WTC11 (cell line): ENCODE measurements at places on chromosomes 1 and 21.

- H3K27me3 ChIP-seq, result peaks cover 38% of the 10 kb centered on the region
- H3K36me3 ChIP-seq, result no peaks in the 10 kb centered on the region
- peaks cover 38% of the 10 kb centered on the region for H3K4me1 ChIP-seq
- H3K4me3 ChIP-seq, result peak overlapping the region; percentile 83
- H3K27ac ChIP-seq, result no peak overlapping the region; the same call in 1 of the 2 replicates
- DNase-seq, result no peak
Measured at GRCh38 chr1:26358411-26359384, 4.8 kb upstream of the CRYBG2 start.

DNA sequence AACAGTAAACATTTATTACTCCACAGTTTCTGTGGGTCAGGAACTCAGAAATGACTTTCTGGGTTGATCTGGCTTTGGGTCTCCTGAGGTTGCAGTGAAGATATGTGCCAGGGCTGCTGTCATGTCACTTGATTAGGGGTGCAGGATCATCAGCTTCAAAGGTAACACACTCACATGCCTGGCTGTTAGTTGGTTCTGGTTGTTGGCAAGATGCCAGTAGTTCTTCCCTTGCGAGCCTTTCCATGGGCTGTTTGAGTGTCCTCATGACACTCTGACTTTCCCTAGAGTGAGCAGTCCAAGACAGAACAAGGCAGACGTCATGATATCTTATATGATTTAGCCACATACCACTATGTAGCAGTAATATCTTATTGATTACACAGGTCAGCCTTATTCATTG lies 1.8 kb downstream of the SWT1 start:
- H3K4me1 ChIP-seq, result peaks cover 16% of the 10 kb centered on the region
- DNase-seq, result no peak

DNA sequence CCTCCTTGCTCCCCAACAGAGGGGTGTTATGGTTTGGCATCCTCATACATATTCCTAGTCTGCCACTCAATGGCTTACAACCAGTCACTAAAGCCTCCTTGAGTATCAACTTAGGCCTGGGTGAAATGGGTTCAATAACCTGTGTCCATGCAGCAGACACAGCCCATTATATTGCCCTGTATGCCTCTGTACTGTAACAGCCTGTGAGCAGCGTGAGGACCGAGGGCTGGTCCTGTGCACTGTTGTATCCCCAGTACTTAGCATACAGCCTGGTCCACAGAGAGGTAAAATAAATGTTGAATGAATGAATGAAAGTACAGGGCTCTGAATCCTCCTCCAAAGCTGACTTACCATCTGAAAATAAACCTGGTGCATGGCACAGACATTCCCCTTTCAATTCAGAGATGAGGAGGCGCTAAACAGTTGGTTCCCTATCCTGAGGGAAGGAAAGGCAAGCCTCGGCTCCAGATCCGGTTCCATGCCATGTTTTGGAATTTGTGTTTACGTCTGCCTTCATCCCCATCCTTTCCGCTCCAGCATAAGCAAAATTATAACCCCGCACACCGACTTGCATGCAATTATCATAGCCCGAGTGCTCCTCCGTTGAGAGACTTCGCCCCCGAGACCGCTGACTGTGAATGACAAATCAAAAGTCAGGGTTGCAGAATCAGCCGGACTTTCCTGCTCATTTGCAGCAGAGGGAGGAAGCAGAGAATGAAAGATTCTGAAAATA lies 45.0 kb upstream of the DNAJC6 start:
- H3K27me3 ChIP-seq, result peaks cover 12% of the 10 kb centered on the region
- H3K36me3 ChIP-seq, result no peaks in the 10 kb centered on the region
- H3K4me1 ChIP-seq, result peaks cover 39% of the 10 kb centered on the region
- H3K4me3 ChIP-seq, result peak overlapping the region; percentile 93
- peak; percentile 66 for DNase-seq

DNA sequence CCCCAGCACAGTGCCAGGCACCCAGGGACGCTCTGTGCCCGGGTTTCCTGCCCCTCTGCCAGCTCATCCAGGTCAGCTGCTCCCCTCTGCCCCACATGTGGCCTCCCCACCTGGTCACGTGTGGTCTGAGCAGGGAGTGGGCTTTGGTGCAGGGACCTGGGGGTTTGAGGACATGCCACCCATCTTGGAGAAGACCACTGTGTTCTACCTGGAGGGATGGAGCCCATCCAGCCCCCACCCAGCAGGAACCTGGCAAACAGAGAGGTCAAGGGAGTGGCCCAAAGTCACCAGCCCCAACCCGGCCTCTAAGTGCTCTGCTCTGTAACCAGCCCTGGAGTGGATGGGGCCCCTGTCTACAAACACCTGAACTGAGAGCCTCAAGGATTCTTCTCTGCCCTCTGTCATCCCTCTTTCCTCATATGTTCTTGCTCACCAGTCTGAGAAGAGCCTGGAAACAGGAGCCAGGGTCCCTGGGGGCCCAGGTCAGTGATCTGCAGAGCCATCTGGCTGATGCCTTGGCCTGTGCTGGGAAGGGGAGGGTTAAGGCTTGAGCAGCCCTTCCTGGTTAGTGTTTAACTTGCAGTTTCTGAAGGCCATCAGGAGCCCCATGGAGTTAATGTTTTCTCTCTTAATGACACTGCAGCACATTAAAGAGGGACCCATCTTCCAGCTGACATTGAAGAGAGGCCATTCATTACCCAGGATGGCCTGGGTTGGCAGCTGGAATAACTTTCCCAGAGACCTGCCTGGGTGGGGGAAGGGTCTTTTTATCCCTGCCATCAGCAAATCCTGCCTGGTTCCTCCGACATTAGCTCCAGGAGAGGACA lies 235.4 kb downstream of the PTPRU start:
- H3K4me3 ChIP-seq, result no peak overlapping the region
- peaks cover 2% of the 10 kb centered on the region; the same call in 1 of the 2 replicates for H3K27me3 ChIP-seq
- no peak overlapping the region for H3K27ac ChIP-seq
- H3K4me1 ChIP-seq, result peaks cover 36% of the 10 kb centered on the region
- H3K36me3 ChIP-seq, result peaks cover under 1% of the 10 kb centered on the region; the same call in 1 of the 2 replicates

GRCh38 chr21:17858747-17859146 lies 39.6 kb upstream of the C21orf91 start:
- H3K27ac ChIP-seq, result no peak overlapping the region
- H3K4me3 ChIP-seq, result no peak overlapping the region
- H3K27me3 ChIP-seq, result no peaks in the 10 kb centered on the region; the same call in 1 of the 2 replicates
- H3K4me1 ChIP-seq, result peaks cover 21% of the 10 kb centered on the region
- no peak for DNase-seq

GRCh38 chr1:160285506-160285905 lies 573 bp upstream of the PEX19 start:
- H3K36me3 ChIP-seq, result peaks cover 42% of the 10 kb centered on the region
- H3K27me3 ChIP-seq, result no peaks in the 10 kb centered on the region
- H3K4me1 ChIP-seq, result peaks cover 22% of the 10 kb centered on the region
- peak overlapping the region; percentile 91 for H3K4me3 ChIP-seq
- DNase-seq, result no peak

DNA sequence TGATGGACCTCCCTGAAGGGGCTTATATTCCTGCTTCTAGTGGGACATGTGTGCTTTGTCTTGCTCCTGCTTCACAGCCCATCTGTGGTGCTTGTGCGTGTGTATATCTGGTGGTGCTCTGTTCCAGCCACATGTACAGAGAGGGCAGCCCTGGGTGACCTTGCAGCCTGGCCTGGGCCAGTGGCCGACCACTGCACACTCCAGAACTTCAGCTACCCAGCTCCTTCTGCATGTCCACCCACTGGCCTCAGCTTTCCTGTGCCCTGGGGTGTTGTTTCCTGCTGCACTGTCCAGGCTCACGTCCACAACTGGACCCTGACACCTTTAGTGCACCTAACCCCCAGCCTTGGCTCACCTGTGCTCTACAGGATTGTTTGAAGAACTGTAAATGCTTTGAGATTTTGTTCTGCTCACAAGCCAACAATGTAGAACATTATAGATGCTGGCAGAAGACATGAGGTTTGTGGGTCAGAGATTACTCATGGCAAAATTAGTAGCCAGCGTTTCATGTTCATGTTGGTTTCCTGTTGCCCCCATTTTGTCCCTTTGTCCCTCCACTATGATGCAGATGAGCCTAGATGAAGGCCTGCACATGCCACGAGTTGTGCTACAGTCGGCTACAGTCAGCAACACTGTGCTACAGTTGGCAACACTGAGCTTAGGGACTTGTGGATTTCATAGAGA lies 5.3 kb upstream of the S100B start:
- peaks cover 4% of the 10 kb centered on the region for H3K4me1 ChIP-seq
- H3K27ac ChIP-seq, result no peak overlapping the region
- H3K4me3 ChIP-seq, result no peak overlapping the region
- DNase-seq, result no peak
- no peaks in the 10 kb centered on the region; the same call in 1 of the 2 replicates for H3K36me3 ChIP-seq
- peaks cover 6% of the 10 kb centered on the region for H3K27me3 ChIP-seq

GRCh38 chr1:28119556-28119955 lies 31.1 kb upstream of the EYA3 start:
- H3K27me3 ChIP-seq, result peaks cover 2% of the 10 kb centered on the region; the same call in 1 of the 2 replicates
- no peak overlapping the region for H3K4me3 ChIP-seq
- no peaks in the 10 kb centered on the region for H3K36me3 ChIP-seq
- no peak overlapping the region for H3K27ac ChIP-seq
- no peak for DNase-seq

GRCh38 chr1:84756455-84757082 lies 66.3 kb upstream of the SSX2IP start:
- H3K4me3 ChIP-seq, result peak overlapping the region; percentile 16
- peaks cover 48% of the 10 kb centered on the region for H3K4me1 ChIP-seq
- H3K27me3 ChIP-seq, result no peaks in the 10 kb centered on the region; the same call in 1 of the 2 replicates
- DNase-seq, result no peak
- H3K36me3 ChIP-seq, result no peaks in the 10 kb centered on the region
- peak overlapping the region; percentile 28; the same call in 1 of the 2 replicates for H3K27ac ChIP-seq

- DNase-seq, result no peak
- no peak overlapping the region for H3K27ac ChIP-seq
- H3K36me3 ChIP-seq, result no peaks in the 10 kb centered on the region
Measured at GRCh38 chr1:168585937-168586336, 9.5 kb downstream of the XCL1 start.

- H3K27ac ChIP-seq, result no peak overlapping the region
- no peaks in the 10 kb centered on the region for H3K27me3 ChIP-seq
- H3K4me3 ChIP-seq, result no peak overlapping the region
- DNase-seq, result no peak
- no peaks in the 10 kb centered on the region for H3K36me3 ChIP-seq
Measured at GRCh38 chr21:37866027-37866426, 50.2 kb downstream of the KCNJ6 start.

DNA sequence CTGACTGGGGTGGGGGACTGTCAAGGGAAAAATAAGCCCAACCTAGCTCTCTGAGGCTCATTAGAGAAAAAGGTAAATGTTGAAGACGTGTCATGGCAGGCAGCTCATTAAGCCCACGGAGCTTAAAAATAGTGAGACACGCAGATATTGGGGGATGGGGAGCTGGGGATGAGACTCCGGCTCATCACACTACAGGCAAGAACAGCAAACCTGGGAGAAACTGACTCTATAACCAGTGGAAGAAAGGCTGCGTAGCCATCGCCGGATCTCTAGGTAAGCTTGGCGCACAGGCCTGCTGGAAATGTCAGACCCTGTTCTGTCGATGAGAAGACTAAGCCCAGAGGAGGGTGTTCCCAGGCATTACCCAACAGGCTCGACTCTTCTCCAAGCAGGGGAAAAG lies 78.0 kb downstream of the SYT2 start:
- H3K4me1 ChIP-seq, result peaks cover 15% of the 10 kb centered on the region
- H3K36me3 ChIP-seq, result no peaks in the 10 kb centered on the region
- no peak overlapping the region for H3K4me3 ChIP-seq
- DNase-seq, result no peak
- H3K27ac ChIP-seq, result no peak overlapping the region
- H3K27me3 ChIP-seq, result no peaks in the 10 kb centered on the region

- no peak overlapping the region for H3K4me3 ChIP-seq
- H3K27me3 ChIP-seq, result no peaks in the 10 kb centered on the region
- H3K27ac ChIP-seq, result no peak overlapping the region
- peaks cover 21% of the 10 kb centered on the region for H3K4me1 ChIP-seq
Measured at GRCh38 chr1:94522304-94522703, 19.3 kb downstream of the F3 start.

DNA sequence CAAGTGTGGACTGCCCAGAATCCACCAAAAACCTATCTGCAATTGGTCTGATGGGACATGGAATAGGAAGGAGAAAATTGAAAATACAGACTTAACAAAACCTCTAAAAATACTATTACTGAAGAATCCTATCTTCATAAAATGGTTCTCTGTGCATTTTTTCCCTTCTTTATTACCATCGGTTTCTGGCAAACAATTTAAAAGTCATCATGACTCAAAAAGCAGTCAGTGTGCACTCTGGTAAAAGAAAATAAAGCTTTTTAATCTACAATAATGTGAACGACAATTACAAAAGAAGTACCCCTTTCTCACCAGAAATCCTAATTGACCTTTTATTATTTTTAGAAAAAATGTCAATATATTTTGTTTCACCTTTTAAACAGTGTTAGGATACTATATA lies 186.3 kb downstream of the TPR start:
- H3K27me3 ChIP-seq, result no peaks in the 10 kb centered on the region
- H3K27ac ChIP-seq, result no peak overlapping the region
- H3K4me3 ChIP-seq, result no peak overlapping the region
- H3K4me1 ChIP-seq, result 0 out of 2 replicates have a peak, but pooled peaks cover 4% of the 10 kb centered on the region
- DNase-seq, result no peak

DNA sequence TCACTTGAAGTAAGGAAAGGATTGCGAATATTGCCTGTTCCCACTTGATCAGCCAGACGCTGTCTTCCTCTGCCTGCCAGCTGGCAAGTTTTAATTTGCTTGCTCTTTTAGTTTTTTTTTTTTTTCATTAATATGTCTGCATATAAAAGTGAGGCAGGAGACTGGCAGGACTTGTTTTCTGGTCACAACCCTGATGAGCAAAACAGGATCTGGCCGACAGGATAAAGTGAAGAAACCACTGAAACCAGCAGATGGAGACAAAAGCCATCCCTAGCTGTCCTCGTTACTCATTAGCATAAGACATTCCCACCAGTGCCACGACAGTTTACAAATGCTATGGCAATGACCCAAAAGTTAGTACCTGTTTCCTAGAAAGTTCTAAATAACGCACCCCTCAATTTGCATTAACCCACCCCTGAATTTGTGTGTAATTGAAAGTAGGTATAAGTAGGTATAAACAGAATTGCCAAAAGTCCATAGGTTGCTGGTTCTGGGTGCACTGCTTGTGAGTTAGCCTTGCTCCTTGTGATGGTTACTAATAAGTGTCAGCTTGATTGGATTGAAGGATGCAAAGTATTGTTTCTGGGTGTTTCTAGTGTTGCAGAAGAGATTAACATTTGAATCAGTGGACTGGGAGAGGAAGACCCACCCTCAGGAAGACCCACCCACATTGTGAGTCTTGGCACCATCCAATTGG lies 60.8 kb downstream of the ZNF684 start:
- H3K4me3 ChIP-seq, result no peak overlapping the region
- no peaks in the 10 kb centered on the region for H3K4me1 ChIP-seq
- peaks cover 3% of the 10 kb centered on the region; the same call in 1 of the 2 replicates for H3K27me3 ChIP-seq

- no peaks in the 10 kb centered on the region for H3K27me3 ChIP-seq
- H3K4me1 ChIP-seq, result peaks cover 49% of the 10 kb centered on the region
- H3K27ac ChIP-seq, result no peak overlapping the region; the same call in 1 of the 2 replicates
- H3K36me3 ChIP-seq, result no peaks in the 10 kb centered on the region
- H3K4me3 ChIP-seq, result no peak overlapping the region
- DNase-seq, result peak; percentile 52
Measured at GRCh38 chr1:30853350-30853749, 55.2 kb downstream of the SDC3 start.

GRCh38 chr1:165686121-165686970 lies 12.0 kb downstream of the ALDH9A1 start:
- peak overlapping the region; percentile 37 for H3K27ac ChIP-seq
- no peaks in the 10 kb centered on the region for H3K27me3 ChIP-seq
- peaks cover 44% of the 10 kb centered on the region for H3K36me3 ChIP-seq
- no peak overlapping the region for H3K4me3 ChIP-seq
